ENCODE measurements at places on chromosomes 7 and 10.

- H3K27me3 ChIP-seq: no peaks in the 10 kb centered on the region
- no peaks in the 10 kb centered on the region for H3K36me3 ChIP-seq
- no peak overlapping the region for H3K4me3 ChIP-seq
- DNase-seq: no peak
- no peaks in the 10 kb centered on the region for H3K4me1 ChIP-seq
Measured at GRCh38 chr10:51915031-51915542, 215.7 kb upstream of the CSTF2T start.

- no peaks in the 10 kb centered on the region for H3K27me3 ChIP-seq
- no peaks in the 10 kb centered on the region for H3K36me3 ChIP-seq
- no peak overlapping the region for H3K27ac ChIP-seq
- H3K4me3 ChIP-seq: no peak overlapping the region
- no peaks in the 10 kb centered on the region for H3K4me1 ChIP-seq
Measured at GRCh38 chr10:26090762-26091161, 125.8 kb upstream of the GAD2 start.

GRCh38 chr10:114499630-114500190, 95.4 kb upstream of the AFAP1L2 start:
- DNase-seq: no peak
- H3K27ac ChIP-seq: peak overlapping the region; percentile 85
- H3K36me3 ChIP-seq: no peaks in the 10 kb centered on the region
- H3K4me3 ChIP-seq: no peak overlapping the region

GRCh38 chr7:147406521-147407135, 1183.9 kb upstream of the C7orf33 start:
- H3K4me3 ChIP-seq: no peak overlapping the region
- no peak for DNase-seq

DNA sequence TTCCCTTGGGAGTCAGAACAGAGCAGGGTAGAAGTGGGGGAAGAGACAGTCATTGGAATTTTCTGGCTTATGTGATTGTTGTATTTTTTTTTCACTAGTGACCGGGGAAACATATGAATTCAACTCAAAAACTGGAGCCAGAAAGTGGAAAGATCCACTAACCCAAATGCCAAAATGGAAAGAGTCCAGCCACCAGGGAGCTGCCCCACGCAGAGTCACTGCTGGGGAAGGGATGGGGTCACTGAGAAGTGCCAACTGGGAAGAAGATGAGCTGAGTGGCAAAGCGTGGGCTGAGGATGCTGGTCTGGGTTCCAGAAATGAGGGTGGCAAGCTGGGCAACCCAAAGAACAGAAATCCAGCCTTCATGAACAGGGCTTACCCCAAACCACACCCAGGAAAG, 69.2 kb downstream of the CDHR3 start:
- no peak overlapping the region for H3K27ac ChIP-seq
- DNase-seq: no peak
- peaks cover 2% of the 10 kb centered on the region for H3K27me3 ChIP-seq
- peaks cover 12% of the 10 kb centered on the region for H3K4me1 ChIP-seq
- no peak overlapping the region for H3K4me3 ChIP-seq

GRCh38 chr7:14000247-14000646, 10.8 kb upstream of the ETV1 start:
- no peaks in the 10 kb centered on the region for H3K4me1 ChIP-seq
- no peaks in the 10 kb centered on the region for H3K36me3 ChIP-seq
- H3K4me3 ChIP-seq: no peak overlapping the region
- H3K27ac ChIP-seq: no peak overlapping the region
- no peak for DNase-seq
- no peaks in the 10 kb centered on the region for H3K27me3 ChIP-seq

GRCh38 chr10:2948127-2948854, 119.1 kb upstream of the PFKP start:
- H3K27ac ChIP-seq: no peak overlapping the region
- no peak for DNase-seq
- H3K36me3 ChIP-seq: no peaks in the 10 kb centered on the region

- DNase-seq: no peak
- H3K4me3 ChIP-seq: no peak overlapping the region
- no peaks in the 10 kb centered on the region for H3K36me3 ChIP-seq
- H3K27me3 ChIP-seq: no peaks in the 10 kb centered on the region
- H3K27ac ChIP-seq: no peak overlapping the region
Measured at GRCh38 chr7:87564296-87564963, 36.3 kb downstream of the ABCB1 start.

GRCh38 chr10:6168084-6168483, 34.6 kb upstream of the PFKFB3 start:
- no peak for DNase-seq
- no peaks in the 10 kb centered on the region for H3K36me3 ChIP-seq
- H3K4me3 ChIP-seq: no peak overlapping the region
- no peak overlapping the region for H3K27ac ChIP-seq
- H3K4me1 ChIP-seq: peaks cover 48% of the 10 kb centered on the region
- no peaks in the 10 kb centered on the region for H3K27me3 ChIP-seq

GRCh38 chr7:135454060-135454459, 55.8 kb downstream of the CNOT4 start:
- H3K4me3 ChIP-seq: no peak overlapping the region
- no peak for DNase-seq
- no peaks in the 10 kb centered on the region for H3K27me3 ChIP-seq
- no peak overlapping the region for H3K27ac ChIP-seq

- no peak overlapping the region for H3K27ac ChIP-seq
- no peaks in the 10 kb centered on the region for H3K27me3 ChIP-seq
- H3K4me3 ChIP-seq: no peak overlapping the region
- DNase-seq: no peak
- no peaks in the 10 kb centered on the region for H3K36me3 ChIP-seq
Measured at GRCh38 chr7:129210989-129211312, 13.9 kb upstream of the AHCYL2 start.

GRCh38 chr7:1043552-1044188, 676 bp upstream of the GPR146 start:
- peak overlapping the region; percentile 90 for H3K4me3 ChIP-seq
- H3K4me1 ChIP-seq: peaks cover 47% of the 10 kb centered on the region

DNA sequence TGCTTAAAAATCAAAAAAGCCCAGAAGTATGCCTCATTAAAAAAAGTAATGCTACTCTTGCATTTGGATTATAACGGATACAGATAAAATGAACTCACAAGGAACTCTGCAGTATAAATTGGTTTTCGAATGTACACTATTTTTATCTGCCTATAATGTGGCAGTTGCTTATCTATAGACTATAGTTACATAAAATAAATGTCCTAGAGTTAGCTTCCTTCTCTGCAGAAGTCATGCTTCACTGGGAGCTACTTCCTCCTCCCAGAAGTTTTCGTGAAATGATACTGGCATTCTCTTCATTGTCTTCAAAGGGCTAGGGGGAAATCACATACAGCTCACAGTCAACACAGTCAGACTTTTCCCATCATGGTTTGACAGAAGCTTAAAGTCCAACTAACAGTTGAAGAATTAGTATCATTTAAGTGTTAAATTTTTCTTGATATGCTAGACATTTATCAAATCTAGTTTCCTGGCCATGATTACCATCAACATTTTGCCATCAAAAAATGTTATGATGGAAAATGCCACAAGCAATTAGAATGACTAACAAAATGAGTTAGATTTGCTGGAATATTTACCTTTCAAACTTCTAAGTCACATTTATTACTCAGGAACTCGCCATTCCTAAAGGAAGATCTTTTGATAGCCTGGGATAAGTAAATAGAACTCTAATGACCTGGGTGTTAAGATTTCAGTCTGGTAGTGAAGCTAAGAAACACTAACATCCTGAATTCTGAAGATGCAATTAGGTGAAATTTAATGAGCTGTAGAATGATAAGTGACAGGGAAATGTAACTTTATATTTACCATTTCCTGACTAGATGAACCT, 87.3 kb upstream of the TRIL start:
- no peak overlapping the region for H3K4me3 ChIP-seq
- DNase-seq: no peak
- H3K27ac ChIP-seq: no peak overlapping the region
- no peaks in the 10 kb centered on the region for H3K27me3 ChIP-seq
- no peaks in the 10 kb centered on the region for H3K36me3 ChIP-seq

DNA sequence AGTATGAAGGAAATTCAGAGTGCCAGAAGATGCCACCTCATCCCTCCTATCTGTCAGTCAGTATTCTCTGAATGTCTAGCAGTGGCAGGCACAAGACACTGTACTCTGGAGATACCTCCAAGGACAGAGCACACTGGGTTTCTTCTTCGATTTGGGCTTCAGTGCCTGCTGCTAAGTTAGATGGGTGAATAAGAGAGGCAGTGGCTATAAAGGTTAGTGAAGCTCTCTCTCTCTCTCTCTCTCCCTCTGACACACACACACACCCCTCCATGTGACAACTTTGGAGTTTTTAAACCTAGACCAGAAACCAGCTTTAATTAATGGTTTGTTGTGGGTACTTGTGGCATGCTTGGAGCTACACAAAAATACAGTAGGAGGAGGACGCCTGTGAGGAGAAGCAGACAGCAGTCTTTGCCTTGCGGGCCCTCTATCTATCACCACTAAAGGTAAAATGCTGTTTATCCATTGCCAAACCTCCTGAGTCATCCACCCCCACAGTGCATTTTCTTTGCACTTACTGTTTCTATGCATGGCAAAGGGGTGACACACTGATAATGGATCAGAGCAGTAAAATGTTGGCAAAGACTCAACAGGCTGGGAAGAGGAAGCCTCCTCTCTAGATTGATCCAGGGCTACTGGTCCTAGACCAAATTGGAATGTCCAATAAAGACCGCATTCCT, 102.5 kb downstream of the TRIL start:
- no peaks in the 10 kb centered on the region for H3K36me3 ChIP-seq
- no peak overlapping the region for H3K4me3 ChIP-seq
- no peak for DNase-seq
- H3K27me3 ChIP-seq: no peaks in the 10 kb centered on the region
- H3K27ac ChIP-seq: no peak overlapping the region

DNA sequence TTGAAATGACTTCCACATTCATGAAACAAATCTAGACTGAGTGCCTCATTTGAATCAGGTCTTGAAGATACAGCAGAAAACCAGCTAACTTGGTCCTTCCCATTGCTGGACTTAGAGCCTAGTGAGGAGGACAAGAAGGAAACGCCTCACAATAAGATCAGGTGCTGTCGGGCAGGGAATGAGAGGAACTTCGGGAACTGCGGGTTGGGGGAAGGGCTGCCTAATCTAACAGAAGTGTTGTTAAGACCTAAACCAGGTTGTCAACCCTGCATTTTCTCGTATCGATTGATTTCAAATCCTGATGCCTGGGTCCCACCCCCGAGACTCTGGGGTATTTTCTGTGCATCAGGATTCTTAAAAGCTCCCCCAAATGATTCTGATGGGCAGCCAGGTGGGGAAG, 26.3 kb downstream of the MACROH2A2 start:
- no peak for DNase-seq
- no peaks in the 10 kb centered on the region for H3K27me3 ChIP-seq
- no peak overlapping the region for H3K27ac ChIP-seq
- no peaks in the 10 kb centered on the region for H3K36me3 ChIP-seq
- no peaks in the 10 kb centered on the region for H3K4me1 ChIP-seq

DNA sequence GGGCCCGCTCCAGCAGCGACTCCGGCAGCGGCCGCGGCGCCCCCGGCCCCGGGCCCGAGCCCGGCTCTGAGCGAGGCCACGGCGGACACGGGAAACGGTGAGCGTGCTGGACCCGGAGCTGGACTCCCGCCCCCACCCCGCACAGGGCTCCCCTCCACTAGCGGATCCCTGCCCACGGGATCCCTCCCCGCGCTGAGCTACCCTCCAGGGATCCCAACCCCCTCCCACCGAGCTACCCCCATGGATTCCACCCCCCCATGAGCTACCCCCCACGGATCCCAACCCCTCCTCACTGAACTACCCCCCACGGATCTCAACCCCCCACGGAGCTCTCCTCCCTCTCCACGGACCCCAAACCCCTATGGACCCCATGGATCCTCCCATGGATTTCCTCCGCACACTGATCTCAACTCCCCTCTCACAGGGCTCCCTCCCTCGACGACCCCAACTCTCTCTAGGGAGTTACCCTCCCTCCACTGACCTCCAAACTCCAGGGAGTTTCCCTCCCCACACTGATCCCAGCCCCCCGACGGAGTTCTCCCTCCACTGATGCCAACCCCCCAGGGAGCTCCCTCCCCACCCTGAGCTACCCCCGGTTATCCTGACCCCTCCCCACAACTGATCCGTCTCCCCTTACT, 20.6 kb upstream of the HSPB1 start:
- peak overlapping the region; percentile 70 for H3K4me3 ChIP-seq
- peaks cover 10% of the 10 kb centered on the region for H3K4me1 ChIP-seq
- no peak overlapping the region for H3K27ac ChIP-seq
- H3K36me3 ChIP-seq: no peaks in the 10 kb centered on the region
- H3K27me3 ChIP-seq: no peaks in the 10 kb centered on the region

DNA sequence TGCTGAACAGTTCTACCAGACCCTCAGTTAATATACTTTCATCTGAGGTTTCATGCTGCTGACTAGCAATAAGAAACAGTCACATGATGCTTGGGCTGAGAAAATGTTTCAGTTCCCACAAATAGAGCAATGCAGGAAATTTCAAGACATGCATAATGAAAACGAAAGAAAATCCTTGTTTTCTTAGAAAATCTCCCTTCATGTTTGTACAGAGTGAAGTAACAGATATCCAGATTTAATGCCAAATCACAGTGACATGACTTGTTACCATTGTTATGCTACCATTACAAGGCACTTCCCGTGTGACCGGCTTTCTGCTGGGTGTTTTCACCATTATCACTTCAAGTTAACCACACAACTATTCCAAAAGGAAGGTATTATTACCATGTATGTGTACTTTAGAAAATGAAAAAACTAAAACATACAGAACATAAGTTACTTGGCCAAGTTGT, 121.7 kb downstream of the DOCK4 start:
- H3K4me1 ChIP-seq: peaks cover 14% of the 10 kb centered on the region
- H3K27ac ChIP-seq: no peak overlapping the region
- no peak for DNase-seq
- H3K27me3 ChIP-seq: no peaks in the 10 kb centered on the region
- H3K36me3 ChIP-seq: no peaks in the 10 kb centered on the region

GRCh38 chr10:9745158-9745557, 1272.5 kb upstream of the CELF2 start:
- H3K36me3 ChIP-seq: no peaks in the 10 kb centered on the region
- H3K4me3 ChIP-seq: no peak overlapping the region
- DNase-seq: no peak
- H3K27ac ChIP-seq: no peak overlapping the region
- no peaks in the 10 kb centered on the region for H3K4me1 ChIP-seq
- H3K27me3 ChIP-seq: no peaks in the 10 kb centered on the region

GRCh38 chr7:98884416-98884815, 6.1 kb downstream of the TRRAP start:
- no peaks in the 10 kb centered on the region for H3K27me3 ChIP-seq
- H3K27ac ChIP-seq: no peak overlapping the region
- DNase-seq: no peak
- peaks cover 22% of the 10 kb centered on the region for H3K36me3 ChIP-seq

- H3K4me3 ChIP-seq: peak overlapping the region; percentile 61
- H3K4me1 ChIP-seq: peaks cover 9% of the 10 kb centered on the region
- no peaks in the 10 kb centered on the region for H3K27me3 ChIP-seq
Measured at GRCh38 chr10:104274762-104275721, 6.1 kb downstream of the GSTO2 start.

- no peaks in the 10 kb centered on the region for H3K4me1 ChIP-seq
- H3K4me3 ChIP-seq: no peak overlapping the region
- no peak overlapping the region for H3K27ac ChIP-seq
- no peaks in the 10 kb centered on the region for H3K27me3 ChIP-seq
- DNase-seq: no peak
Measured at GRCh38 chr7:106947244-106947728, 82.2 kb downstream of the PIK3CG start.
